Motor neuron (in vitro differentiated cells): ENCODE measurements at places on chromosomes 3 and 15. TPM values are rescaled to one million over a fixed set of nuclear protein-coding genes. Genes with fewer than 3 reads are reported as not detected.

- ATAC-seq = peak; percentile 77
Observed at GRCh38 chr15:63466378-63467192, 37.8 kb upstream of the USP3 start.

GRCh38 chr3:123733341-123733740, 148.5 kb upstream of the HACD2 start:
- ATAC-seq = no peak

Gene SNTN
- total RNA-seq = 0.38 and 0.44 TPM in 2 replicates

Gene LIPC
- 0.38 TPM in 1 of 2 replicates, not detected in the other for total RNA-seq

Gene TFDP2
- total RNA-seq = 32.5 and 35.0 TPM in 2 replicates

DNA sequence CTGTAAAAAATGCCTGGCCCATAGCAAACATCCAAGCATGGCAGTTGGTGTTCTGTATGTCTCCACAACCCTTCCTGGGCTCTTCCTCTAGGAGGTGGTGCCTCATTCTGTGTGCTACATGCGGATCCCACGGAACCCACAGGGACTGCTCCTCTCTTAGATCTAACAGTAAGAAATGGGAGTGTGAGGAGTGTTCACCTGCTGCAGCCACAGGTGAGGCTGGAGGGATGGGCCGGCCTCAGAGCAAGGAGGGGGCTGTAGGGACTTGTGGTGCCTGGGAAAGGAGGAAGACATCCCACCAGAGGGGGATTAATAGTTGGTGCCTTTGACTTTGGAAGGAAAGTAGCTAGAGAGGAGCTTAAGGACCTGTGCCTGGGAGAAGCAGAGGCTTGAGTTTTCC, 22.2 kb downstream of the SEMA3G start:
- no peak for ATAC-seq
